NCI-H1417 treated with DMSO at 0.1 percent for 48 hours (cell line): ENCODE measurements at places on chromosomes 1 and 21.

DNA sequence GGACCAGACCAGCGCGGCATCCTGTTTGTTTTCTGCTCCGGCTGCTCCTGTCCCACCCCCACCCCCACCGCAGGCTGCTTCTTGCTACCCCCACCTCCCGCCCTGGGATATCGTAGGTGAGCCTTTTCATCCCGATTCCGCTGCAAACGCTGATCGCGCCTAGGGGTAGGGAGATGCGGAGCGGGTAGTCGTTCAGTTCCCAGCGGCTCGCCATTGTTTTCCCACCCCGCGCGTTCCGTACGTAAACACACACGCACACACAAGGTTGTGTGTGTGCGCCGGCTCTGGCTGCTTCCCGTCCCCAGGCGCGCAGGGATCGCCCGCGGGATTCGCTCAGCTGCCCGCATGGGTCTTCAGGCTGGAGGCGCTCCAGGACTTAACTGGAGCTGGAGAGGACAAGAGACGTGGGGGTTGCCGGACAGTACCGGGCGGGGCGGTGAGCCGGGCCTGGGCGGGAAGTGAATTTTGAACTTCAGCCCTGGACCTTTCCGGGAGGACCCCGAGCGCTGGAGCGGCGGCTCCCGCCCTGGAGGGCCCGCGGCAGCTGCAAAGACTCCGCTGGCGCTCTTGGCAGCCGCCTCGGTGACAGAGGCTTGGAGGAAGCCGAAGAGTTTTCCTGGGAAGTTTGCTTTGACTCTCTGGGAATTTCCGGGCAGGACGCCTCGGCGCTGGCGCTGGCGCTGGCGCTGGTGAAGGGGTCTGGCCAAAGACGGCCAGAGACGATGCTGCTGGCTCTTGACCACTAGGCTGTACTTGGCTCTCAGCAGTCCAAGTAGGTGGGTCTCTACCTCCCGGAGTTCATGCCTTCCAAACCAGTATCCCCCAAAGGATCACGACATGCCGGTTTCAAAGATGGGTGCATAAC lies 1.6 kb downstream of the SOX13 start:
- DNase-seq = no peak

DNA sequence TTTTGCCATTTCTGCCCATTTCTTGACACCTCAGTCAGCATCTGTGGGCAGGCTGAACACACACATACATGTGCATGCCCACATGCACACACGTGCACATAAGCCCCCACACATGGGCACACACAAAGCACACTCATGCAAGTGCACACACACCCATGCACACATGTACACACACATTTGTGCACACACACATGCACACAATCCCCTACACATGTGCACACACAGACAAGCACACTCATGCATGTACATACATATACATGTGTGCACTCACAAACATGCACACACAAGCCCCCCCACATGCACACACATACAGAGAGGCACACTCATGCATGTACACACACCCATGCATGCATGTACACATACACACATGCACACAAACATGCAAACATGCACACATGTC lies 83.5 kb upstream of the ACTRT2 start:
- DNase-seq = no peak

- DNase-seq = no peak
Observed at GRCh38 chr1:183087001-183087400, 63.8 kb downstream of the LAMC1 start.

- no peak for DNase-seq
Observed at GRCh38 chr1:166169182-166169581, 2.4 kb upstream of the FAM78B start.

DNA sequence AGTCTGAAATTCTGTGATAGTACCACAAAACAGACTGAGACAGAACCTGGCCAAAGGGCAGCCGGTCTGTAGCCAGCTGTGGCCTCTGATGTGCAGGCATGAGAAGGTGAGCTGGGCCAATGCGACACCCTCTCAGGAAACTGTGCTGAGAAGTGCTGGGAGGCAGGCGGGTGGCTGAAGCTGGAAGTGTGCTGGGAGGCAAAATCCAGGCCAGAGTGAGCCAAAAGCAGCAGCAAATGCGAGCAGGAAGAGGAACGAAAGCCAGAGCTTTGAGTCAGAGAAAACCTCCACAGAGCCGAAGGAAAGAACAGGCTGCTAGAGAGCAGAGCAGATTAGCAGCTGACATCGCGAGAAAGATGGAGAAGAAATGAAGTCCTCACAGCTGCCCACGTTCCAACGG lies 10.2 kb upstream of the ATP13A2 start:
- no peak for DNase-seq

GRCh38 chr1:65942476-65942875 lies 149.8 kb downstream of the PDE4B start:
- no peak for DNase-seq
